ENCODE measurements at places on chromosomes 11 and 22. TPM values are rescaled to one million over a fixed set of nuclear protein-coding genes. Genes with fewer than 3 reads are reported as not detected.

- DNase-seq = no peak
These were observed 78.7 kb downstream of the PHF21B start for GRCh38 chr22:44931077-44931540.

- no peak for DNase-seq
These were observed 258.6 kb downstream of the METTL15 start for GRCh38 chr11:28366549-28367346.

DNA sequence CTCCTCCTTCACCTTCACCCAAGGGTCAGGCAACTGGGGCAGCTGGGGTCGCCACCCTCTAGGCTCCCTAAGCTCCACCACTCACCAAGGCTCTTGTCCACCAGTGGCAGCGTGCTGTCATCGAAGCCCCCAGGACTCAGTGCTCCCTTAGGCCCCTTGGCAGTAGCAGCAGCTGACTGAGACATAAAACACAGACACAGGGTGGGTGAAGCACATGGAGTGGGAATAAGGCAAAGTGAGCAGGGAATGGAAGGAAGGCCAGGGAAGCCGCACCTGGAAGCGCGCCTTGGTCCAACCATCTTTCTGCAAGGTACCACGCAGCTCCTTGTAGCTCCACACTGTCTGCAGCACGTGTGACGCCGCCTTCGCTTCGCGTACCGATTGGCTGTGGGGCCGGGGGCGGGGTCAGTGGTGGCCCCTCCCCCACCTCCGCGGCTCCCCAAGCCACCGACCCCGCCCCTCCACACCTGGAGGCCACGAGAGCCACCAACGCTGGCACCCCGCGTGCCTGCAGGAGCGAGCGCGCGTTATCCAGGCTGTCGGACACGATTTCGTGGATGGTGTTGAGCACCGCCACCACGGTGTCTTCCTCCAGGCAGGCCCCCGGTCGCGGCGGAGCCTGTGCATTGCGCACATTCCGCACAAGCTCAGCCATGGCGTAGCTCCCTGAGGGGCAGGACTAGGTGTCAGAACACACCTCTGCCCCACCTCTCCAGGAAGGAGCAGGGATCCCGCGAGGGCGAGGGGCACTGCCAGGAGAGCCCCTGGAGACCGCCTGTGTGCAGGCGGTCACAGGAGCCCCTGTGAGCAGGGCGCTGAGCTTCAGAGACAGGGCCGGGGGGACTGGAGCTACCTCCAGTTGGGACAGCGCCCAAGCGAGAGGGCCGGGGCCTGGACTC lies 31.3 kb upstream of the TXNRD2 start:
- no peak for DNase-seq

GRCh38 chr11:96188243-96189006 lies 154.6 kb downstream of the MAML2 start:
- DNase-seq = no peak

GRCh38 chr11:86161837-86162236 lies 82.7 kb upstream of the EED start:
- no peak for DNase-seq

DNA sequence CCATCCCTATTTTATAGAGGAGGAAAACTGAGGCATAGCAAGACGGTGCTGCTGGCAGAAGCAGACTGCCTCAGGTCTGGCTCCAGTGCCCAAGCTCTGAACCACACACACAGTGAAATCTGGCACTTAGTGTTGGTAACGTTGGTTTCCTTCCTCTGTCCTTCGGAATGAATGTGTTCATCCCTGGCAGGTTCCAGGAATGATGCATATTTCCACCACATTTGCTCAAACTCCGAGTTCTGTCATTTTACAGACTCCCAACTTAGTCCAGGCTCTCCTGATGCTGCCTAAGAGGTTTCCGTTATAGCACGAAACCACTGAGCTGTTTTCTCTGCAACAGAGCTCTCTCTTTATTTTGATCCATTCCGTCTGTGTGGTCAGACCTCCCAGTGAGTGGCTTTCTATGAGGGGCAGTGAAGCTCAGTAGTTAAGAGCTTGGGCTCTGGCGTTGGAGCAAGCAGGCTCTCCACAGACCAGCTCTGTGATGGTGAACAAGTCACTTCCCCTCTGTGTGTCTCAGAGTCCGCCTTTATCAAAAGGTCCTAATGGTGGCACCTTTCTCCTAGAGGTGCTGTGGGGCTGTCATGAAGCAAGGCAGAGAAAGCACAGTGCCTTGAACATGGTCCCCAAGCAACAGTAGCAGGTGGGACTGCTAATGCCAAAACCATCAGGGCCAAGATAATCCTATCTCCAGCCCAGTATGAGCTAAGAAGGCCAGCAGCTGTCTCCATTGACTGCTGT lies 200.3 kb downstream of the MYO18B start:
- no peak for DNase-seq

DNA sequence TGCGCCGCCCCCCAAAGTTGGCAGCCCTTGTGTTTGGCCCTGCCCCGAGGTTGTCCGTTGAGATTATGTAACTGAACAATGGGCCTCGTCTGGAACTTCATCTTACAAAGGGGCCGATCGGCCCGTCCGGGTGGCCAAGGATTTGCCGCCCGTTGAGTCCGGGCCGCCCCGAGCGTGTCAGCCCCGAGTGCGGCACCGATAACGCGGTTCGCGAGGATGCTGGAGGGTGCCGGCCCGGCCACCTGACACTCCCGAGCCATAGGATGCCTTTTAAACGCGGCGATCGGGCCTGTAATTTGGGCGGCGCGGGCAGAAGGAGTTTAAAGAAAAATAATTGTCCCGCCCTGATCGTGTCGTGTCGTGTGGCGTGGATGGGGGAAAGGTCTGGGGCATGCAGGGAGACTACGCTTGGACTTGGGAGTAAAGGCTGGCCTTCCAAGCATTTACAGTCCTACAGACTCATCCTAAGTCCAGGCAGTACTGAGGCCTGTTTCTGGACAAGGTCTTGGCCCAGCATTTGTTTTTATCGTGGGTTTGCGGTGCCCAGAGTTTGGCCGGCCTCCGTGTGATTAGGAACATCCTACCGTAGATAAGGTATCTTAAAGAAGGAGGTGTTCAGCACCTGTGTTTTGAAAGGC lies 1.3 kb downstream of the WEE1 start:
- no peak for DNase-seq

DNA sequence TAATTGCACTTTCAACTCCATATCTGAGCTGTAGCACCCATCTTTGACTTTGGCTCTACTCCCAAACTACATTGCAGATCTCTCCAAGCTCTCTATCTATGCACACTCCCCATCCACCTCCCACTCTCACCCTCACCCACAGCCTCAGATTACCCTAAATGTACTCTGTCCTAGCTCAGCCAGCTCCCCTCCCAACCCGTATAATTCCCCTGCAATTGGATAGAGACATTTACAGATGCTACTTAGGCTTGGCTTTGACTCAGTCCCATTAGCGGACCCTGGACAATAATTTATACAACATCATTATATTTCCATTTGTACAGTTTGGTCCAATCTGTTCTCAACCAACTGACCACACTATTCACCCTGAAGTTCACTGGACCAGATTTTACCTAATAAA lies 338.9 kb upstream of the ANO3 start:
- no peak for DNase-seq

DNA sequence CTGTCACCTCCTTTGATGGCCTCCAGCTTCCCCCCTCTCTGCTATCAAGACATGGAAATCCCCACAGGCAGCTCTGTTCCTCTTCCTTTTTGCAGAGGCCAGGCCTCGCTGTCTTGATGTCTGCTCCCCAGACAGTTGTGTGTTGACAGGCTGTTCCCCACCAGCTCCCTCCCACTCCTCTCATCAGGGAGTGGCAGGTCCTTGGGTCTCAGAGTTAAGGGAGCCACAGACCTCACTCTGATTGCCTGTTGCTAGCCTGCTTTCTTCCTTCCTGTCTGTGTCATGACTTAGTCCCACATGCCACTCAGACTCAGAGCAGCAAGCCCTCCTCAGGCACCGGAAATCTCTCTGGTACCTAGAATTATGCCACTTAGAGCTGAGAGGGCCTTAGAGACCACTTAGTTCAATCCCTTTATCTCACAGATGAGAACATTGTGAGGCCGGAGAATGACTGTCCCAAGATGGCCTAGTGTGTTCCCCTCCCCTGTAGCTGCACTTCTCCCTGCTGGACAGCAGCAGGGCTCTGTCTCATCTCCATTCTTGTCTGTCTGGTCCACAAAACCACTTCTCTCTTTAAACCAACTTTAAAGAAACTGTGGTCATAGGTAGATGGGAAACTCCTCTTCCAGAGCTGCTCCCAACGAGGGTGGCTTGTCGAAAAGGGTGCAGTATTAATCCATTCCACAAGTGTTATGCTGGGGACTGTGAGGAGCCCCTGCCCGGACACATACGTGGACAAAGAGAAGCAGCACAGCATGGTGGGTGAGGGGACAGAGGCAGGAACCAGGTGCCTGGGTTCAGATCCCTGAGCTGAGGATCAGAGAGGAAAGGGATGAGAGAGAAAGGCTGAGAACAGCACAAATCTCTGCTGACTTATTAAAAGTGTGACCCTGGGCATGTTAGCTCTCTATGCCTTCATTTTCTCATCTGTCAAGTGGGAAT lies 4.2 kb downstream of the AMPD3 start:
- DNase-seq = no peak

DNA sequence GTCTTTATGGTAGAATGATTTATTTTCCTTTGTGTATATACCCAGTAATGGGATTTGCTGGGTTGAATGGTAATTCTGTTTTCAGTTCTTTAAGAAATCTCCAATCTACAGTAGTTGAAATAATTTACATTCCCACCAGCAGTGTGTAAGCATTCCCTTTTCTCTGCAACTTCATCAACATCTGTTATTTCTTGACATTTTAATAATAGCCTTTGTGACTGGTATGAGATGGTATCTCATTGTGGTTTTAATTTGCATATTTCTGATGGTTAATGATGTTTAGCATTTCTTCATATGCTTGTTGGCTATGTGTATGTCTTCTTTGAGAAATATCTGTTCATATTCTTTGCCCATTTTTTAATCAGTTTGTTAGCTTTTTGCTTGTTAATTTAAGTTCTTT lies 901.2 kb downstream of the METTL15 start:
- DNase-seq = no peak

DNA sequence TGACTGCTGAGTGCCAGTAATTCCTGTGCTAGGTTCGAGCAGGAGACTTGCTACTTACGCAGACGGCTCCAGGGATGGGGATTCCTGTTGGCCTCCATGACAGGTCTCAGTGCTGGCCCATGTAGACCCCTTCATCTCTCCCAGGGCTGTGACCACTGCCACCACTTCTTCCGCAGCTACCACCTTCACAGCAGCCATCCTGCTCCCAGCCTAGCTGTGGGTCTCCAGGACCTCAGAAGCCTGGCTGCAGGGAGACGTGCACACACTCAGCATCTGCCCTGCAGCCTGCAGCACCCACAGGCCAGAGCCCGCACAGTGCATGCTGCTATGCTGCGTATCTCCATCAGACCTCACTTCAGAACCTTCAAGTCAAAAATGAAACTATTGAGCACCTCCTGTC lies 1503.9 kb downstream of the BRD1 start:
- no peak for DNase-seq

DNA sequence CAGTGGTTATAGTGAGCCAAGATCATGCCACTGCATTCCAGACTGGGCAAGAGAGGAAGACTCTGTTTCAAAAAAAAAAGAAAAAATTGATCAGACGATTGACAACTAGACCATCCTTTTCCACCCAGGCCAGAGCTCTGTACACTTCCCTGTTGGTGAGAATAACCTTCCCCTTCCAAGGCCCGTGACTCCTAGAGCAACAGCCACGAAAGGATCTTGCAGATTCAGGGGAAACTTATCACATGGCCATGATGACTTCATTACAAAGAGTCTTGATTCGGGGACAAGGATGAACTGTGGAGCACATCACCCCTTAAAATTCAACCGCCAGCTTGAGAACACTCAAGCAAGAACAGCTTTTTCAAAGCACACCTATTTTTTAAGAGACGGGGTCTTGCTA lies 10.3 kb downstream of the CD5 start:
- no peak for DNase-seq

GRCh38 chr11:113551645-113552044 lies 76.4 kb upstream of the DRD2 start:
- DNase-seq = no peak

Gene GVQW3
- 0.09 TPM for total RNA-seq

Gene TMPRSS13
- total RNA-seq = not detected

Gene NEFH
- not detected for total RNA-seq

Gene RASSF7
- total RNA-seq = 107 TPM

Gene INS
- not detected for total RNA-seq

Gene OLFML1
- not detected for total RNA-seq

All from Caki2 (cell line).